Stimulated activated CD4-positive, alpha-beta T cell treated with anti-CD3 and anti-CD28 coated beads, Interleukin-1b, Interleukin-23, amount 100 ng/mL, for 24 hours (primary cell): ENCODE measurements at places on chromosomes 6 and 20.

DNA sequence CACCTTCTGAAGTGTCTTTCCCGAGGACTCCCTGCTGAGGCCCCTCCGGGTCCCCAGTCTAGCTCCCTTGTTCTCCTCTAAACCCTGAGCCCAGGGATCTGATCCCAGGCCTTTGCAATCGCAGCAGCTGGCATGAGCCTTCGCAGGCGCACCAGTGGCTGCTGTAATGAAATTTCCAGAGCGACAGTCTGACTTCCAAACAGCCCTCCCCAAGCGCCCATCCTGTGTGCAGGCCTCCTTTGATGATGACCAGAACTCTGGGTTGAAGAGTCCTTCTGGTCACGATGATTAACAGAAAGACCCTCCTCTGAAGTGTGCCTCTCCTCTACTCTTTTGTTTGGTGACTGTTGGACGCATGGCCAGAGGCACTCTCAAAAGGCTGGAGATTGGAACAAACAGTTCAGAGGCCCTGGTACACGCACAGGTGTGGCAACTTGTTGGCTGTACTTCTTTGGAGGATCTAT lies 89.1 kb upstream of the MPC1 start:
- no peak for DNase-seq

- no peak for DNase-seq
These were observed 60.5 kb upstream of the SALL4 start for GRCh38 chr20:51862796-51863195.

- DNase-seq, result no peak
These were observed 1.9 kb downstream of the SLCO4A1 start for GRCh38 chr20:62644044-62644795.

DNA sequence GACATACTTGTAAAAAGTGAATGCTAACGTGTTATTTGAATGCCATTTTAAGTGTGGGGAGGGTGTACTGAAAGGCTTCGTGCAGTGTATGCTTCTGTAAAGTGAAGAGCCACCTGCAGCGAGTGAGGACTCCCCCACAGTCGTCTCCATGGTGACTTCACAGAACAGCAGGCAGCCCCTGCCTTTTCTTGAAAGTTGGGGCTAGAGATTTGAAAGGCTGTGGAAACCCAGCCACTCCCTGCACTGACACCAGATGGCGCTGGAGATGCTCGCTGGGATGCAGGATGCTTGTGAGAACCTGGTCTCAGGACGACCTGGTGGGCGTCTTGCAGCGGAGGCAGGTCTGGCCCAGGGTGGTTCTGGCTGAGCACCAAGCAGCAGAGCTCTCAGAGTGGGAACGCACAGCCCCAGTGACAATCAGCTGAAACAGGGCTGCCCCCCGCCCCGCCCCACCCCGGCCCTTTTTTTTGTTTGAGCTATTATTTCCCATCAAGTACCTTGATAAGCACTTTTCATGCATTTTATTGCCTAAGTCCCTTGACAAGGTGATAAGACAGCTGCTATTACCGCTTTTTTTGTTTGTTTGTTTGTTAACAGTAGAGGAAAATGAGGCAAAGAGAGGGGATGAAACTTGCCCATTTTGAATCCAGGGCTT lies 150.3 kb downstream of the SYCP2 start:
- DNase-seq, result peak; percentile 4

DNA sequence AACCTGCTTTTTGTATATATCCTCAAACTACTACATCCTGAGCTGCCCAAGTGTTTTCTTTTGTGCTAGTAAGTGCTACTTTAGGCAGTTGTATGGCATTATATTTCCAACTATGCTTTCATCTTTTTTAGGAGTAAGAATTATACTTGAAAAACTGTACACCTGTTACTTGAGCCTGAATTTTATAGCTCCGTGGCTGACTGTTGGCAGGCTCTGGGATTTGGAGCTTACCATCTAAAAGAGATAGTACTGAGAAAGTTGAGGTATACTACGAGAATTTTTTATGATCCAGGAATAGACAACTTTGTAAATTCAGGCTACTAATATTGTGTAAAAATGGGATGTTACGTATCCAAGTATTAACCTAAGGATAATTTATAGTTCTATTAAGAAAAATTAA lies 32.4 kb downstream of the RNF217 start:
- no peak for DNase-seq

- DNase-seq, result no peak
These were observed 17.0 kb upstream of the HEY2 start for GRCh38 chr6:125732398-125732797.

DNA sequence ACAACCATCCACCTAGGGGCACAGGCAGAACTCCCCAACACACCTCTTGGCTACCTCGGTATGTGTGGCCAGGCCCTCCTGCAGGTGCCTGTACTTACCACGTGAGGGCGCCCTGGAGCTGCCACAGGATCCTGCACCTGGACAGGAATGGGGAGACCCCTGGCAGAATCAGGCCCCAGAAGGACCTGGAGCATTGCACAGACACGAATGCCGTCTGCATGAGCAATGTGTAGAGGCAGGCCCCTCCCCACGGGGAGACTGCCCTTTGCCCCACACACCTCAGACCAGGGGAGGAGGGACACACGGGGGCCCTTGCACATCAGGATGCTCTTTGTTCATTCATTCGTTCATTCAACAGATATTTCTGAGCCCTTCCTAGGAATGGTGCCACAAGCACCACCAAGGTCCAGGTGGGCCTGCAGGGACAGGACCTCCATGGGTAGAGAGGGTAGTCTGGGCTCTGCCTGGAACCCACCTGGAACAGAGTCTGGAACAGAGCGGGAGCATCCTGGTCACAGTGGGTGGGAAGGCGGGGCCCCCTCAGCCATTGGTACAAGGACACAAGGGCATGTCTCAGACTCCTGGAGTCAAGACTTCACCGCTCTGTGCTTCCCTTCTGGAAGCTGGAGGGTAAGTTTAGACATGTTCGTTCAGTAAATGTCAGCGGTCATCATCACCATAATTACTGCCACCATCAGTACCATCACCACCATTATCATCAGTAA lies 32.3 kb downstream of the YTHDF1 start:
- no peak for DNase-seq

DNA sequence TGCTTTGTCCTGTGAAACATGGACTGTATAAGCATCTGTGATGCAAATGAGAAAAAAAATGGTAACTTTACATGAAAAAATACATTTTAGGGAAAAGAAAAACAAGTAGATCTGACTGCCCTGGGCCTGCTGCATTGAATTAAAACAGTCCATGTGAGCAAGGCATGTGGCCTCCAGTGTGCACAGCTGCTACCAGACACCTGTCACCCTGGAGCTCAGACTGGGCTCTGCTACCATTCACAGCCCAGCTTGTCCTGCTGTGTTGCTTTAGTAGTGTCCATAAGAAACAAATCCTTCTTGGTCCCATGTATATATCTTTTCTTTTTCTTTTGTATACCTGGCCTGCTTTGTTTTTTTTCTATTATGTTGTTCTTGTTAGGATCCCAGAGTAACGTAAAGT lies 315.9 kb downstream of the NKAIN2 start:
- DNase-seq, result no peak

- DNase-seq, result no peak
These were observed 13.4 kb downstream of the RFPL4B start for GRCh38 chr6:112360498-112360897.

DNA sequence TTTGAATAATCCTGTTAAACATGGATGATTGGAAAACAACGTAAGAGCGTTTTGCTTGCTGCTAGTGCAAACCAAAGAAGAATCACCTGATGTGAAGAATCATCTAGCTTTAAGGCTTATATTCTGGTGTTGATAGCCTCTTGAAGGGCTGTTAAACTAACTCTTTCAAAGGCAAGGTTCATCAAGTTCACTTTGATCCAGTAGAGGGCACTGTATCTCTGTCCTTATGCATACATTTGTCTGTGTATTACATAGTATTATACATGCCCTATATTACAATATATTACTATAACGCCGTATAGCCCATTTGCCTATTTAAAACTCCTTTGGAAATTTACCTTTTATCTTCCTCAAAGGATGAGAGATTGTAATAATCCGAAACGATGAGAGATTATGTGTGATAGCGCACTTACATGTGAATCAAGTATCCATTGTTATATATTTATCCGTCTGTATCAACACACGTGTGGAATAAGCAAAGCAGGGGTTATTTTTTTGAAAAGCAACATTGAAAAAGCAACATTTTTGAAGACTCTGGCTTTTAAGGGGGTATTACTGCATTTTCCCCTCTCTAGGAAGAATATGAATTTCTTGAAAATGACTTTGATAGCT lies 50.8 kb upstream of the NRN1 start:
- no peak for DNase-seq

DNA sequence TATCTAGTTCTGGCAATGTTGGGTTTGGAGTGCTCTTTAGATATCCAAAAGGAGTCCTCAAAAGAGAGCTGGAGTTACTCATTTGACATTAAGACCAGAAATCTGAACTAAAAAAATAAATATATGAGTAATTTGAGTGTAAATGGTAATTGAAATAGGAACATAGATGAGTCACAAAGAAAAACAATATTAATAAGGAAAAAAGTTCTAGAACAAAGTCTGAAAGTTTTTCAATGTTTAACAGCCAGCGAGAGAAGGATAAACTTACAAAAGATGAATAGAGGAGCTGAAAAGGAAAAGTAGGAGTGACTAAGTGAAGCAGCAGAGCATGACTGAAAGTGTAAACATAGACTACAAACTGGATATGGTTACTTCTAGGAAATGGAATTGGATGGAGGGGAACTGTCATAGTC lies 46.8 kb downstream of the EPM2A start:
- DNase-seq, result no peak

- DNase-seq, result no peak
These were observed 90.0 kb upstream of the INSM1 start for GRCh38 chr20:20277894-20278335.

DNA sequence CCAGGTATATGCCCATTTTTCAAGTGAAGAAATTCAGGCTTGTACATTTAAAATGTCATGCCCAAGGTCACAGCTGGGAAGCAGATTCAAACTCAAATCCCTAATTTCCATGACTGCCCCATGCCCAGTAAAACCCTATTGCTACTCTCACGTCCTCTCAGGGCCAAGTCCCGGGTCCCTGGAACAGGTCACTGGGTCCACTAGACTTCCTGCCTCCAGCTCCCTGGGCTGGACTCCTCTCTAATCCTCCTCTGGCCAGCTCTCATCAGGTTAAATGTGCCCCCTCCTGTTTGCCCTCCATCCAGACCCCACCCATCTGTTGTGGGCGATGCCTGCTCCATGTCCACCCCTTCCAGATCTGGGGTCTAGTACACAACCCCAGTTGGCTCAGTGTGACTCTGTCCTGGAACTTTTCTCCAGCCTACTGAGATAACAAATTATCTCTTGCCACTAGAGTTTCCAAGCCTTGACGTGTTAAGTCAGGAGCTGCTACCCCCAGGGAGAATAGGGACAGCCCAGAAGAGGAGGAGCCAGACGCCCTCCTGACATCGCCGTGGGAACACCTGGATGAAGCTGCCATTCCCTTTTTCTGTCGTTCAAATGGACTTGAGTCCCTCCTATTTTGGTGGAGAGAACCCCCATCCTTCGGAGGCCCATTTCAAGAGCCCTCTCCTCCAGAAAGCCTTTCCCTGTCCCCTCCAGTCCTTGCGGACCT lies 3.7 kb upstream of the SPDEF start:
- DNase-seq, result no peak

GRCh38 chr20:15396026-15396425 lies 1058.6 kb upstream of the FLRT3 start:
- no peak for DNase-seq
